ENCODE measurements at places on chromosomes 2 and 18. TPM values are rescaled to one million over a fixed set of nuclear protein-coding genes. Genes with fewer than 3 reads are reported as not detected.

GRCh38 chr2:8957628-8958027, 45.9 kb downstream of the MBOAT2 start:
- DNase-seq, result no peak

- no peak for DNase-seq
Observed at GRCh38 chr2:24022975-24023575, 13.2 kb downstream of the MFSD2B start.

GRCh38 chr2:3581367-3582262, 6.6 kb downstream of the RPS7 start:
- DNase-seq, result no peak

DNA sequence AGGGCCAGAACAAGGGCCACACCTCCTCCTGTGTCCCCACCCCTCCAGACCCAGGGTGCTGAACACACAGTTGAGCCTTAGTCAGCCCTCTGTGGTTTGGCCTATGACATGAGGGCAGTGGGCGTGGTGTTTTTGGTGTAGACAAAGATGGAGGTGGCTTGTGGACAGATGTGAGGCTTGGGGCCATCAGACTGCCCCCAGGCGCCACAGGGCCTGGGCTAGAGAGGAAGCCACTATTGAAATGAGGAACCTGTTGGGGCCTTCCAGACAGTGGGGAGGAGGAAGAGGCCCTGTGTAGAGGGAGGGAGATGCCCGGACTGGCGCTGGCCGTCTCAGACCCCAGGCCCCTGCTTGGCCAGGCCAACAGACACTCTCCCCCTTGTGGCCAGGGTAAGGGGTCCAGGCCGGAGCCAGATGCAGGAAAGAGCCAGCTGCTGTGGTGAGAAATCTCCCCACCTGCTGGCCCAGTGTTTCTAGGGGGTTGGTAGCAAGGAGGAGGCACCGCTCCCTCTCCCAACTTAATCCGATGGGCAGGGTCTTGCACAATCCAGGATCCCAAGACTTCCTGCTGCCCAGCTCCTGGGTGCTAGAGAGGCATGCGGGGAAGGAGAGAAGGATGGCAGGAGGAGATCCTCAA, 53.8 kb downstream of the SMAD7 start:
- DNase-seq, result peak; percentile 16

DNA sequence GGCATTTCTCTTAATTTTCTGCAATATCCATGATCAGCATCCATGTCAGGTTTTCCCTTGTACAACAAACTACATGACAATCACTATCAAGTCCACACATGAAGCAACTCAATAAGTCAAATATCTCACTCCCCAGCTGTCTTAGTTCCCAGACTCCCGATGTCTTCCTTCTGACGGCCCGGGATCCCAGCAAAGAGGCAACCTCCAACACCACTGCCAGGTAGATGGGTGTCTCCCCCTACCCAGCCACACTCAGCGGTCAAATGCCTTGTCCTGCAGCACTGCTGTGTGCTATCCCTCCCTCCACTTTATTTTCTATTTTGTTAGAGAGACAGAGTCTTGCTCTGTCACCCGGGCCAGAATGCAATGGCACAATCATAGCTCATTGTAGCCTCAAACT, 23.3 kb downstream of the TRABD2A start:
- no peak for DNase-seq

GRCh38 chr2:224127871-224128501, 88.9 kb upstream of the SERPINE2 start:
- DNase-seq, result peak; percentile 17

GRCh38 chr2:31236433-31237205, 2.7 kb downstream of the EHD3 start:
- no peak for DNase-seq

GRCh38 chr2:186060744-186061440, 322.3 kb downstream of the FSIP2 start:
- DNase-seq, result no peak

The CROCC2 gene
- 5.6 TPM for total RNA-seq

The NFATC1 gene
- total RNA-seq, result 14.2 TPM

The HOXD12 gene
- not detected for total RNA-seq

The WNT6 gene
- total RNA-seq, result 0.40 TPM
